ENCODE measurements at places on chromosomes 2 and 18. TPM values are rescaled to one million over a fixed set of nuclear protein-coding genes. Genes with fewer than 3 reads are reported as not detected.

SOS1 gene
- 273 TPM for total RNA-seq

CNOT11 gene
- total RNA-seq = 76.3 TPM

CLEC4F gene
- total RNA-seq = not detected

FAM98A gene
- 42.9 TPM for total RNA-seq

RTKN gene
- 0.36 TPM for total RNA-seq

VIL1 gene
- not detected for total RNA-seq

SEPTIN10 gene
- total RNA-seq = 0.57 TPM

GAREM1 gene
- not detected for total RNA-seq

LRRC30 gene
- not detected for total RNA-seq

ZNF804A gene
- not detected for total RNA-seq

VAMP8 gene
- total RNA-seq = 146 TPM

NDC80 gene
- total RNA-seq = 72.8 TPM

FZD7 gene
- 0.23 TPM for total RNA-seq

ADGRF3 gene
- total RNA-seq = 4.8 TPM

SERPINB12 gene
- not detected for total RNA-seq

SERPINB10 gene
- total RNA-seq = not detected

CRYBA2 gene
- total RNA-seq = not detected

REG3A gene
- total RNA-seq = not detected

SERPINB2 gene
- total RNA-seq = not detected

L3MBTL4 gene
- total RNA-seq = 0.57 TPM

ELOA2 gene
- total RNA-seq = not detected

ITPRIPL1 gene
- 34.2 TPM for total RNA-seq

ALK gene
- total RNA-seq = not detected

GALNT5 gene
- not detected for total RNA-seq

SP110 gene
- 129 TPM for total RNA-seq

SIX3 gene
- 0.14 TPM for total RNA-seq

SLC16A14 gene
- 1.5 TPM for total RNA-seq

NT5DC4 gene
- total RNA-seq = not detected

CRACDL gene
- 0.41 TPM for total RNA-seq

HOXD11 gene
- not detected for total RNA-seq

ACOXL gene
- 2.8 TPM for total RNA-seq

UNC80 gene
- not detected for total RNA-seq

CCDC141 gene
- 14.5 TPM for total RNA-seq

HOXD9 gene
- not detected for total RNA-seq

FBXO15 gene
- 0.41 TPM for total RNA-seq

TEX44 gene
- total RNA-seq = not detected

MAP3K19 gene
- not detected for total RNA-seq

ATP6V1C2 gene
- not detected for total RNA-seq

PARD3B gene
- 1.7 TPM for total RNA-seq

LIPG gene
- not detected for total RNA-seq
